CD4-positive, alpha-beta T cell treated with Interleukin-2 at 100 ng/mL for 4 hours (primary cell): ENCODE measurements at places on chromosomes 1 and 21.
A peak's percentile ranks its signal among the peaks of the same experiment; 100 is the strongest.

DNA sequence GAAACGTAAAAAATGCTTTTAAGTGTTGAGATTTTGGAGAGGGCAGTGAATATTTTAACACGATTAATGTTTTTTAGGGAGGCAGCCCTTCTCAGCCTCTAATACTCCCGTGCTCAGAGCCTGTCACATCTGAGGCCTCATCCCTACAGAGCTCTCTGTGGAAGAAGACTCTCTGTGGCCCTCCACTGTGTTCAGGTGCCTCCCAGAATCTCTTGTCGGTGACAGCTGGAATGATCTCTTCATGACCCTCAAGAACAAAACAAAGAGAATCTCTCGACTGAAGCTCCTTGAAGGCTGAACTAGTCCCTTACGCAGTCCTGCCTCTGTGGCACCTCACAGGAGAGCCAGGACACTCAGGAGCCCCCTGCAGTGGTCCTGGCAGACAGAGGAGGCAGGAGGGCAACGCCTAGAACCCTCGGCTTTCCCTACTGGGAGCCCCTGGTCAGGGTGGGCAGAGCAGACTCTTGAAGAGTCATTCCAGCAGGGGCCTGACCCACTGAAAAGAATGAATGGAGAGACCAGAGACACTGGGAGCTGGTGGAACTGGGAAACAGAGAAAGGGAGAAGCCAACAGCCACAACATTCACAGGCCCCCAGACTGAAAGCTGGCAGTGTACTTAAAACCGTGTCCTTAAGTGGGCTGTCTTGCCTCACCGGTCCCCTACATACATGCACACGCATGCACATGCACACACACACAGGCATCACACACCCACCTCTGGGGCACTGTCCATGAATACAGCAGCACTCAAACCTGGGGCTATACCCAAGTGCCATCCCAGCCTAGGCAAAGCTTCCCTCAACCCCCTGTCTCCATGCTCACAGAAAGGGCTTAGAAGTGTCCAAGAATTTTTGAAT, 67.5 kb upstream of the ANGPTL1 start:
- no peak for DNase-seq

- no peak for DNase-seq
Observed at GRCh38 chr1:204990059-204990664, 52.9 kb upstream of the CNTN2 start.

DNA sequence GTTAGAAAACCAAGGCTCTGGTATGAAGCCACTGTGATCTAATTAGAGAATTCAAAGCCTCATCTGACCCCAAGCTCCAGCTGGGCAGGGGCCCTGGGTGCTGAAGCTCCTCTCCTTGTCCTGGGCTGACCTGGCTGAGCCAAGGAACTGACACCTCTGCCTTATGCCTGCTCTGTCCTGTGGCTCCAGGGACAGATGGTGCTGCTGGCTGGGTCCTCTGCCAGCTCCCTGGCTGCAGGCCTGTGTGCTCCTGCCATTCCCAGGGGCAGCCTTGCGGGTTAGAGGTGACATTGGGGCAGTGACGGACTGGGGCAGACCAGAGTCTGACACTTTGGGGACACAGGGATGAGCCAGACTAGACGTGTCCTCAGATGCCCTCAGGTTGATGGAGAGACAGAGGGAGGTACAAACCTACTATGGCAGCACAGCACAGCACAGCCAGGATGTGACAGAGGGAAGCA, 11.8 kb downstream of the ACOT11 start:
- no peak for DNase-seq

GRCh38 chr1:247530785-247531184, 5.5 kb downstream of the OR2C3 start:
- no peak for DNase-seq

DNA sequence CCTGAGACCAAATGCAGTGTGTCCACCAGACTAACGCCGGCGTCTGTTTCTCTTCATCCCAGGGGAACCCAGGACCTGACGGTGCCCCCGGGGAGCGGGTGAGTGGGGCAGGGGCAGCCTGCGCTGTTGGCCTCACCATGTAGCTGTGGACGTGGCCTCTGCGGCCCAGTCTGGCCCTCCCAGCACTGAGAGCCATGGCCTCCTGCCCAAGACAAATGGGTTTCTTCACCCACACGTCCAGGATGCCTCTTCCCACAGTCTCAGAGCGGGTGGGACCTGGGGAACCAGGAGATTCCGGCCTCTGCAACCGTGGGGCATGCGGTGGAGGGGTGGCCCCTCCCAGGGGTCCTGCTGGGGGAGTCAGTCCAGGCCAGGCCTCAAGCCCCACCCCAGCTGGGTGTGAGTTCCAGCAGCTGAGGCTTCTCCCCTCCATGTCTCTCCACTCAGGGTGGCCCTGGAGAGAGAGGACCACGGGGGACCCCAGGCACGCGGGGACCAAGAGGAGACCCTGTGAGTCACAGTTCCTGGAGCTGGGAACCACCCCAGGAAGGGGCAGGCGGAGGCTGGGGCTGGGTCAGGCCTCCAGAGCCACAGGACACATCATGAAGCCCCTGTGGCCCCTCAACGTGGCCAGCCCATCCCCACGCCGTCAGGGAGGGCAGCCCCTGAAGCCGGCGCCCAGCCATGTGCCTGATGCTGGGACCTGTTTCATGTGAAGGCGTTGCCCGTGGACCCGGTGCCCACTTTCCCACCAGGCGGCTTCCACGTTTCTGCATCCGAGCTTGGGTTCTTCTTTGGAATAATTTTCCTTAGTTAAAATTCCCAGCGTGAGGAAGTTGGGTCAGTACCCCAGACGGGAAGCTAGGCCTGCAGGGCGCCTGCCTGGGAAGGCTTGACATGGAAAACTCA, 11.0 kb downstream of the COL6A1 start:
- no peak for DNase-seq

DNA sequence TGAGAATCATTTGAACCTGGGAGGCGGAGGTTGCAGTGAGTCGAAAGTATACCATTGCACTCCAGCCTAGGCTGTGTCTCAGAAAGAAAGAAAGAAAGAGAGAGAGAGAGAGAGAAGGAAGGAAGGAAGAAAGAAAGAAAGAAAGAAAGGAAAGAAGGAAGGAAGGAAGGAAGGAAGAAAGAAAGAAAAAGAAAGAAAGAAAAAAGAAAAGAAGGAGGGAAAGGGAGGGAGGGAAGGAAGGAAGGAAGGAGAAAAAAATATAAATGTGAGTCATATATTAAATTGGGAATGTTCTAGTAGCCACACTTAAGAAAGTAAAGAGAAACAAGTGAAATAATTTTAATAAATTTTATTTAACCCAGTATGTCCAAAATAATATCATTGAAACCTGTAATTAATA, 16.7 kb upstream of the CITED4 start:
- DNase-seq, result no peak

DNA sequence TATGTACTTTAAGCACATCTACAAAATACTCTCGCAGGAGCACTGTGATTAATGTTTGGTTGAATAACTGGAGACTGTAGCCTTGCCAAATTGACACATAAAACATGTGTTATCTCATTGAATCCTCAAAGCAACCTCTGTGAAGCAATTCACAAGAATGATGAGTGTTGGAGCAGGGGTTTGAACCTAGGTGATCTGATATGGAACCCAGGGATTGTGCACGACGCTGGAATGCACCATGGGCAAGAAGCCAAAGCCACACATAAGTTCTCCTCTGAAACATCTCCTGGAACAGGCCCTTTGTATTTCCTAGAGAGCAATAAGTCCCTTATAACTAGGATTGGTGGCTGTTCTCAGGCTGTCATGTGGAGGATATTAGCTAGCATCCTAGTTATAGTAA, 124.6 kb upstream of the IVNS1ABP start:
- DNase-seq, result no peak

GRCh38 chr1:201826830-201827229, 2.1 kb upstream of the IPO9 start:
- no peak for DNase-seq

DNA sequence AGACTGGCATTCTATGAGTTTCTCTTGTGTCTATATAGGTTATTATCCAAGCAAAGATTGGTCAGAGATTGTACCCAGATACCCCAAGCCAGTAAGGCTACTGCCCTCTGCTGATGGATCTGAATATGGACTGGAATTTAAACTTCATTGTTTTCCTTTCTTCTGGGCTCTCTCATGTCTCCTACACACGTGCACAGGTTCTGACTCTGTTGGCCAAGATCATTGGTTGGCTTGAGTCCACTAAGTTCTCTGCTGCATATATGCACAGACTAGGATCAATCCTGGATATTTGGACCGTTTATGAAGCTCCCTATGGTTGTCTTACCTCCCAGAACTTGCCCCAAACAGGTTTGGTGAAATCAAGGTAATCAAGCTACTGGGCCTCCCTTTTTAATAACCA, 69.7 kb downstream of the CC2D1B start:
- DNase-seq, result peak; percentile 27

- DNase-seq, result no peak
Observed at GRCh38 chr21:41674402-41674801, 92.5 kb downstream of the RIPK4 start.

- no peak for DNase-seq
Observed at GRCh38 chr1:47235241-47235681, 3.2 kb upstream of the TAL1 start.

DNA sequence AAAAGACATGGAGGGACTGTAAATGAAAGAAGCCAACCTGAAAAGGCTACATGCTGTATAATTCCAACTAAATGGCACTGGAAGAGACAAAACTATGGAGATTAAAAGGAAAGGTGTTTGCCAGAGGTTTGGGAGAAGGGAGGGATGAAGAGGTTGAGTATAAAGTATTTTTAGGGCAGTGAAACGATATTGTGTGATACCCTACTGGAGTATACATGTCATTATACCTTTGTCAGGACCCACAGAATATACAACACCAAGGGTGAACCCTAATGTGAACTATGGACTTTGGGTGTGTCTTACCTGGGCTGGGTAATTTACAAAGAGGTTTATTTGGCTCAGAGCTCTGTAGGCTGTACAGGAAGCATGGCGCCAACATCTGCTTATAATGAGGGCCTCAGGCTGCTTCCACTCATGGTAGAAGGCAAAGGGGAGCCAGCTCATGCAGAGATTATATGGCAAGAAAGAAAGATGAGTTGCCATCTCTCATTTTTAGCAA, 73.4 kb downstream of the CD2 start:
- no peak for DNase-seq
